ENCODE measurements at places on chromosomes 6 and 20.

DNA sequence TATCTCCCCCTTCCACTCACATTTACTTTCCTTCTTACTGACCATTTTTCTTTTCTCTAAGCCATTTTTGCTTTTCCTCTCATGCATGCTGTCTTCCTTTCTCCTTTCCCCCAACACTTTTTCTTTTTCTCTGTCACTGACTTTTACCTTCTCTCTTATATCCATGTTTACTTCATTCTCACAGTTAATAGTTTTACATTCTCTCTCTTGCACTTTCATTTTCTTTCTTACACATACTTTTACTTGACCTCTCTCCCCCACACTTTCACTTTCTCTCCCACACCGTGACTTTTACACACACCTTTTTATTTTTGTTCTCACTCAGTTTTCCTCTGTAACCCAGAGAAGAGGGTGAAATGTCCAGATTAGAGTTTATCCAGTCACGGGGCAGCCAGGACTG, 636.3 kb downstream of the PTPRT start:
- DNase-seq: no peak

DNA sequence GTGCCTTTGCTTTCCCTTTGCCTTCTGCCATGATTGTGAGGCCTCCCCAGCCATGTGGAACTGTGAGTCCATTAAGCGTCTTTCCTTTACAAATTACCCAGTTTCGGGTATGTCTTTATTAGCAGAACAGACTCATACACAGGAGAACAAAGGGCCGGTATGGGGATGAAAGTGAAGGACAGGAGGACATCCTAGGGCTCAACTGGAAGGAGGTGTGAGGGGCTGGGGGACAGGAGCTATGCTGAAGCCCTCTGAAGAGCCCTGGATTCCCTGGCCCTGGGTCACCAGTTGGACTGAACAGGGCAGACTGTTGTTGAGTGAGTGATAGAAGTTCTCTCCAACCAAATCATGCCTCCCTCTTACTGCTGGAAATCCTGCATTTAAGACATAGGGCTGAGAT, 105.8 kb downstream of the SCML4 start:
- DNase-seq: no peak

- no peak for DNase-seq
Observed at GRCh38 chr6:36873612-36874442, 776 bp downstream of the PPIL1 start.

- no peak for DNase-seq
Observed at GRCh38 chr6:151068761-151069312, 170.9 kb upstream of the AKAP12 start.

- DNase-seq: no peak
Observed at GRCh38 chr6:107511511-107511993, 21.6 kb downstream of the SOBP start.

DNA sequence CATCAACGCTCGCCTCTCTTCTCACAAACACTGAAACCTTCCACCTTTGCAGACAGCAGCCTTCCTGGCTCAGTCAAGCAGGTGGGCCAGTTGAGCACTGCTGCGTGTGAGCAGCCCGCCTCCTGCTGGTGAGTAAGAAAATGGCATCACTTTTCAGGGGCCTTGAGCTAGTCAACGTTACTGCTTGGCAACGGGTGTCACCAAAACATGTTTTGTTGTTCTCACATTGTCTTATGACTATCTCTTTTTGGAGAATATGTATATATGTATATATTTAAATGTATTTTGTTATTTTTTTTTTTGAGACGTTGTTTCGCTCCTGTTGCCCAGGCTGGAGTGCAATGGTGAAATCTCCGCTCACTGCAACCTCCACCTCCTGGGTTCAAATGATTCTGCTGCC, 97.0 kb upstream of the AGPAT4 start:
- peak; percentile 73 for DNase-seq

DNA sequence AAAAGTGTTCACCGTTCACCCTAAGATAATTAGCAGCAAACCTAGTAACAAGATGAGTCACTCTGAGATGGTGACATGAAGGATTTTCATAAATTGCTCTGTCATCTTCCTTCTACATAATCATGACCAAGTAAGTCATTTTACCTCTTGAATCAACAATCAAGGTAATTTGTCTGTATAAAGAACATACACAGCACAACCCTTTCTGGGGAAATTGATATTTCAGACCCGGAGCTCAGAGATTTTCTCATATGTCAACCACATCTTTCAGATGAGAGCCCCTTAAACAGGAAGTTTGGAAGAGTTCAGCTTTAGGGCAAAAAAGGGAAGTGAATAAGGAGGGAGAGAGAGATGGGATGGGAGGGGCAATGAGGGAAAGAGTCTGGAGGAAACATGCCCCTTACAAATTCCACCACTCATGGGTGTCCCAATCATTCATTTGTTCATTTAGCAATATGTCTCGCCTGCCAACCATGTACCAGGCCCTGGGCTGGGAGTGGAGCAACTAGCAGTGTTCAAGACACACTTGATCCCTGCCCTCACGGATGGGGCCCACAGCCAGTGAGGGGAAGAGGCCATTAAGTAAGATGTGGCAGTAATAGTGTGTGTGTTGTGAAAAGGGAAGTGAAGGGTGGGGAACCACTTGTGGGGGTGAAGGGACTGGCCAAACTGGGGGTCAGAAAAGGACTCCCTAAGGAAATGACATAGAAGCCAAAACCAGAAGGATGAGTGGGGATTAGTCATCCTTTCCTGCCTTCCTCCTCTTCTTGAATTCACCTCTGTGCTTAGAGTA, 190.9 kb downstream of the MAFB start:
- DNase-seq: no peak

DNA sequence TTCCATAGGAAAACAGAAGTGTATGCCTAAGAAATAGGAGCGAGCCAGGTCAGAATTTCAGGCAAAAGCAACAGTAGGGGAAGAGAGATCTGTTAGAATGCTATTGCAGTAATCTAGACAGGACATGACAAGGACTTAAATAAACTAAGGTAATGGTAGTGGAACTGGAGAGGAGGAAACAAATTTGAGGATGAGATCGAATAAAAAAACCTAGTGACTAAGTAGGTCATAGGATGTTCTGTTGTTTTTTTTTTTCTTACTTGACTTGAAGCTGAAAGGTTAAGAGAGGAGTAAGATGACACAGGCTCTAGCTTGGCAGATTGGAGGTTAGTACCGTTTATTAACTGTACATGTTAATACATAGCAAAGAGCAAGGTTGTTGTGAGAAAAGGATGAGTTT, 28.6 kb downstream of the ORC3 start:
- no peak for DNase-seq

- DNase-seq: no peak
Observed at GRCh38 chr20:18524646-18525045, 16.9 kb downstream of the SEC23B start.

DNA sequence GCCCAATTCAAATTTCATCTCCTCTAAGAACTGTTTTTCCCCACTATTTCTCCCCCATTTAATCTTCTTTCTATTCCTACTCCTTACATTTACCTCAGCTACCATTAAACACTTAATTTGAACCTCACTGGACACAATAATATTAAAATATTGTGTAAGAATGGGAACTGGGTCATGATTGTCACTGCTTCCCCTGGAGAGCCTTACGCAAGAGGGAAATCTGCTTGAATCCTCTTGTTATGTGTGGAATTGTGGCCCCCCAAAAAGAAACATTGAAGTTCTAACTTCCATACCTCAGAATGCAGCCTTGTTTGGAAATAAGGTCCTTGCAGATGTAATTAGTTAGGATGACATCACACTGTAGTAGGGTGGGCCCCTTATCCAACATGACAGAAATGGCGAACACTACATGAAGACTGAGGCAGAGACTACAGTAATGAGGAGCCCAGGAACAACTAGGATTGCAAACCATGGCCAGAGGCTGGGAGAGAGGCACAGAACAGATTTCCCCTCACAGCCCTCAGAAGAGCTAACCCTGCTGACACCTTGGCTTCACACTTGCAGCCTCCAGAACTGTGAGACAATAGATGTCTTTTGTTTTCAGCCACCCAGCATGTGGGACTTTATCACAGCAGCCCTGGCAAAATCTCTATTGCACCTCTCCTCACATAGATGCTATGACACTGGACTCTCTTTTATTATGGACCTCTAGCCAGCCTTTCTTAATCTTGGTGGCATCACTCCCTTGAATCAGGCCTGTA, 29.9 kb downstream of the HIVEP2 start:
- no peak for DNase-seq

DNA sequence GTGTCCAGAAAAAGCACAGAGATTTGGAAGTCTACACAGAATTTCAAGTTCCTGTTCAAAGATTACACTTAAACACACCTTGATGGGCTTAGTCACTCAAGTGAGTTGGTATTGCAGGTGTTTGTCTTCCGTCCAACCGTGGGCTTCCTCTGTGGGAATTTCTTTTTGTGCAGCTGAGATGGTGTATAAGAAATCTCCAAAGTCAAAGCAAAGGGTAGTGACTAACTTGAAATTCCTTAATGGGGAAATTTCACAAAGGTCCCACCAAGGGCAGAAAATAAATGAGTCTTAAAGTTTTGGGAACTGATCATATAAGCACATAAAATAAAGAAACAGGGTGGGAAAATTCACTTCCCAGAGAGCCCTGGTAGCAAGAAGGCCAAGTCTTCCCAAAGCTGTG, 102.0 kb upstream of the TNFAIP3 start:
- DNase-seq: no peak

- peak; percentile 71 for DNase-seq
Observed at GRCh38 chr6:16483315-16483875, 245.0 kb downstream of the GMPR start.

- peak; percentile 52 for DNase-seq
Observed at GRCh38 chr6:25027221-25027916, 91.6 kb upstream of the RIPOR2 start.

DNA sequence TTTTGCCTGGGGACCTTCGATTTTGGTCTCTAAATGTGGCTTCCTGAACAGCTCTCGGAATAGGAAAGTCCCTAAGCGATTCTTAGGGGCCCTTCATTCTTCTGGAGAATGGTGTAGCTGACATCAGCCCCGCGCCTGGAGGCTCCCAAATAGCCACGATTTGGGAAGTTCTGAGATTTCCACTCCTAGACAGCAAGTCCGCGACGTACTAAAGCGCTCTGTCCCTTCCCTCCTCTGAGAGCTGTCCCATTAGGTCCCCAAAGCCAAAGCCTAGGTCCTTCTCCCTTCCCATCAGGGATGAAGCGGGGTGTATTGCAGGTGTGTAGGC, 756 bp downstream of the MOXD1 start:
- DNase-seq: no peak

DNA sequence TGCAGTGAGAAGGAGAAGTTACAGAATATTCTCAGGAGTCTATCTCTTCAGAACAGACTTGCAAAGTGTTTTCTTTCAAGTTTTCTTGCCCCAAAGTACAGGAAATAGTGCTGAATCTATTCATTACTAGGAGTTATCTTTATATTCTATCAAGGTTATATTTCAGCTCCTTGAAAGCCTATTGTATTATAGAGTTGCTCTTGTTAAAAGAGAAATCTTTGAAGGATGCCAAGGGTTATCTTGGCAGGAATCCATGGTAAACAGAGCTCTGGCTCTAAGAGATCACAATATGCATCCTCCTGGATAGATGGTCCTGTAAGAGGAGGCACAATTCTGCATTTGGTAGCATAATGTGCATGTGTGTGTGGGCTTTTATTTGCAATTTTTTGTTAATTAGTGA, 21.2 kb upstream of the SNRPB2 start:
- peak; percentile 41 for DNase-seq

GRCh38 chr6:142592876-142593275, 291.1 kb downstream of the ADGRG6 start:
- DNase-seq: no peak

GRCh38 chr20:61765081-61765870, 300.4 kb downstream of the TAF4 start:
- DNase-seq: no peak

DNA sequence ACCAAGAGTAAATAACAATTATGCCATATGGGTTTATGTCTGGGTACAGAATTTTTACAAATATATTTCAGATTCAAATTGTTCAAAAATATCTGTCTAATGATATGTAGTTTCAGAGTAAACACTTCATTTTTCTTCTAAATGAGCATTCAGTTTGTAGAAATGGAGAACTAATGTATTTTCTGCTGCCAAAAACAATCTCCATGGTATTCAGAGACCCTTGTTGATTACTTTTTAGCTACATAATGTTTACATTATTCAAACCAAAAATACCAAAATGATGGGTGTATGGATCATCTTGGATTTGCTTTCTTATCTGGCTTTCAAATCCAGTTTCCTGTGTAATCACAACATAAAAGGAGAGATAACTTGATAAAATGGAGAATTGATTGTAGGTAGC, 576.0 kb upstream of the CDH4 start:
- no peak for DNase-seq

All from T-helper 2 cell (primary cell).